CD4-positive, alpha-beta T cell treated with Interleukin-17A for 1 hour (primary cell): ENCODE measurements at places on chromosomes 4 and X.

DNA sequence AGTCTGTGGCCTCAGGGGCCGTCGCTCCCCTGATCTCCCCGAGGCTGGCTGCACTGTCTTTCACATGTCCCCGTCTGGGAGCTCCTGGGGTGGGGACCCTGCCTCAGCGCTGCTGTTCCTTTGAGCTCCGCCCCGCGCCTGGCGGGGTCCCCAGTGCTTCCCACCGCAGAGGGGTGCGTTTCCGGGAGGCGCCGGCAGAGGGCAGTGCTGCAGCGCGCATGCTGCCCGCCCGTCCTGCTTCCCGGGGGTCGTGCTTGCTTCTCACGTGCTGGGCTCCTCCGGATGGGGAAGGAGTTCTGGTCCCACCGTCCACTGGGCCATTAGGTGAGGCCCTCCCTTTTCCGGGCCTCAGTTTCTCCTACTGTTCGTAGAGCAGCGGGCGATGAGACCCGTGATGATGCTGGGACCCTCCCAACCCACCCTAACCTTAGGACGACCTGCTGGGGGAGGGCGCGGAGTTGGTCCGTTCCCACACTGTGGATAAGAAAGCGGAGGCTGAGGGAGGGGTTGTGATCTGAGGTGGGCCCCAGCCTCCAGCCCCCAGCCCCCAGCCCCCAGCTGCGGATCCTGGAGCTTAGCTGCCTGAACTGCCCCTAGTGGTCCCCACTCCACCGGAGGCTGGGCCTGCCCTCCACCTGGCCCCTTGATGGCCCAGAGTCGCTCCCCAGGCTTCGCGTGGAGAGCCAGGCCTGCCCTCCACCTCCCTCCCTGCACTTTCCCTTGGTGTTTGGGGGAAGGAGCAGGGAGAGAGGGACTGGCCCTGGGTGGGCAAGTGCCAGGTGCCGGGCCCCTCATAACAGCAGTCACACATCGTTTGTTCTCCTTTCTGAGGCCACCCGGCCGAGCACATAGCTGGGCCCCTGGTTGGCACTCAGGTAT, 15.3 kb downstream of the CPZ start:
- DNase-seq: peak; percentile 8

- no peak for DNase-seq
Measured at GRCh38 chr4:55561889-55562288, 15.2 kb upstream of the CLOCK start.

DNA sequence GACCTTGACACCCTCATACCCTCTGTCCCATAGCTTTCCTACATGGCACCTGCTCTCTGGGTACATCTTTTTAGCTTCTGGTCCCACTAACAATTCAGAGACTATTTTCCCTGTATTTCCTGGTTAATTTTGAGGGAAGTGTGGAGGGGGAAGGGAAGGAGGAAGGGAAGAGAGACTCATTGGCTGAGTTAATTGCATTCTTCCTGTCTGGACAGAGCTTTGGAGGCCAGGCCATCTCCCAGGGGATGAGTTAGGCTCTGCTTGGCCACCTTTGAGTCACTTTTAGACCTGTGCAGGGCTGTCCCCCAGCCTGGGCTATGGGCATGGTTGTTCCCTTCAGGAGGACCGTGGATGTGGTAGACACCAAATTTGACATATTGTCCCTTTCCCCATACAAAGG, 167.9 kb upstream of the PGRMC2 start:
- no peak for DNase-seq

- no peak for DNase-seq
Measured at GRCh38 chr4:159747983-159748382, 645.1 kb downstream of the RAPGEF2 start.

GRCh38 chr4:48979914-48980579, 6.0 kb upstream of the CWH43 start:
- DNase-seq: no peak

DNA sequence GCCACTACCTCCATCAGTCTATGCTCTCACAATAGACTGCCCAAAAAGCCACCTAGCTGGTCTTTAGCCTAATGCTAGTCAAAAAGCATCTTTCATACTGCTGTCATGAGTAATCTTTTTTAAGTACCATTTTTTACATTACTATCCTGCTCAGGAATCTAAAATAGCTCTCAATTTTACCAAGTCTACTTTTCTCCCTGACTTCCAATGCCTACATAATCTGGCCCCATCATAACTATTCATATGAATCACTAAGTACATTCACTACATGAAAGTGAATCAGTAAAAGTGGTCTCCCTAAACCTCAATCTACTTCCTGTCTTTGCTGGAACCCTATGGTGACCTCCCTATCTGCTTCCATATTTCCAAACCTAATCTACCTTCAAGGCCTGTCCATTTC, 105.9 kb downstream of the THOC2 start:
- DNase-seq: no peak

DNA sequence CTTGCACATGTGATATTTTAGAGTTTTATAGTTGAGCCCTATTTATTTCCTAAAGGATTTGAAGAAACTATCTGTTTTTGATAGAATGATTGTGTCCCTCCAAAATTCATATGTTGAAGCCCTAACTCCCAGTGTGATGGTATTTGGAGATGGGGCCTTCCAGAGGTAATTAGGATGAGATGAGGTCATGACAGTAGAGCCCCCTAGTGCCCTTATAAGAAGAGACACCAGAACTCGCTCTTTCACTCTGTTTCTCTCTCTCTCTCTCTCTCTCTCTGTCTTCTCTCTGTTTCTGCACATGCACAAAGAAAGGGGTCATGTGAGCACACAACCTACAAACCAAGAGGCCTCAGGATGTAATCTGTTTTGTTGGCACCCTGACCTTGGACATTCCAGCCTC, 921.9 kb upstream of the DIAPH2 start:
- DNase-seq: no peak

- DNase-seq: no peak
Measured at GRCh38 chr4:168791376-168791775, 218.7 kb downstream of the CBR4 start.

- no peak for DNase-seq
Measured at GRCh38 chrX:104420907-104421306, 145.1 kb upstream of the IL1RAPL2 start.

DNA sequence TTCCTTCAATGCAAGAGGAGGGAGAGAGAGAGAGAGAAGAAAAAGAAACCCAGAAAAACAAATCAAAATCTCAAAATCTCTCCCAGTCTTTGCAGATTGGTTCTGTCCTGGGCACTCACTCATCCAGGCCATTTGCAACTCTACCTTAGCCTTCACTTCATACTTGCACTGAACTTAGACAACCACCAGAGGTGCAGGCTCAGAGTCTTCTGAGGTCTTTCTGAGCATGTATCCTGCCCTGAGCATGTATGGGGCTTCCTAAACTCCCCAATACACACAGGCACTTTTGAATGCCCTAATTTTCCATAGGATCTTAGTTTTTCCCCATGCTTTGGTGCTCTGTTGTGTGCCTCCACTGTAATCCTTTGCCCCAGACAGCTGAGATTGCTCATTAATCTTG, 2.9 kb downstream of the CFI start:
- no peak for DNase-seq

- no peak for DNase-seq
Measured at GRCh38 chr4:8279321-8280157, 10.0 kb downstream of the HTRA3 start.

DNA sequence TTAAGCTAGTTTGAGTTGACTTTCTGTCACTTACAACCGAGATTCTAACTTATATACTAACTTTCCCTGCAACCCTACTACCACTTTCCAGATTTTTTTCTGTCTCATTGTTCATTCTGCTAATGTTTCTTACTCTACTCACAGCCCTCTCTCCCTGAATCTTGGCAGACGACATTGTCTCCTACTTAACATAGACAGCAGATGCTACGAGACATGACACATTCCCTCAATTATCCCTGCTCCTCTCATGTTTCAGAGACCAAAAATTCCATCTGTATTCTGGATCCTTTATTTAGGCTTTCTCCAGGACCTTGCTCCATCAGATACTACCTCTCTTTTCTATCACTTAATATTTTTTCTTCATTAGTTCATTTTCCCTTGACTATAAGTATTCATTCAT, 379.1 kb upstream of the TEX13C start:
- DNase-seq: no peak

DNA sequence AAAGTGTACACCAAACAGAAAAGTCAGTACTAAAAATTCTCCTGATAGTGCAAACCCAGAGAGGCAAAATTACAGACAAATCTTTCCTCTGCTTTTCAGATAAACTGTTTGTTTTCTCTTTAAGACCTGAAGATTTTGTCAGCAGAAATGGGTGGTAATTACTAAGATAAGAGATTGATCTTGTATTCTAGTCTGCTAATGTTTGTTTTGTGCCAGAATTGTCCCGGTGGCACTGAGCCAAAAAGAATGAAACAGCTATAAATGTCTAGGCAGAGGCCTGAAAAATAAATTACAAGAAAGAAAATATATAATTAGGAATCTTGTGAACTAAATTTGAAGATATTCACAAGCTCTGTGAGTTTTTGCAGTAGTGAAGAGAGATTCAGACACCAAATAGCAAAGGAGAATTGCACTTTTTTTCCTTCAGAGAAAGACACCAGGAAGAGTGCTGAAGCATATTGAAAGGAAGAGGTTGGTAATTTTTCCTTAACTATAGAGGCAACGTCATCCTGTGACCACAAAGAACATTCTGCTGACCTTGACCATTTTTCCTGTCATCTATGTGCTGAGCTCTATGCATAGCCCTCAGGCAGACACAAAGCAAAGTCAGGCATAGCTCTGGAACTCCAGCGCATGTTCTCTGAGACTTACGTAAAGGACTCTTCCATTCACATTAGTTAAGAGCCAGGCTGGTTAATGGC, 314.5 kb upstream of the RASGEF1B start:
- DNase-seq: no peak

- DNase-seq: no peak
Measured at GRCh38 chrX:2395261-2395992, 105.3 kb downstream of the DHRSX start.

- no peak for DNase-seq
Measured at GRCh38 chrX:118633530-118633929, 93.9 kb upstream of the IL13RA1 start.

DNA sequence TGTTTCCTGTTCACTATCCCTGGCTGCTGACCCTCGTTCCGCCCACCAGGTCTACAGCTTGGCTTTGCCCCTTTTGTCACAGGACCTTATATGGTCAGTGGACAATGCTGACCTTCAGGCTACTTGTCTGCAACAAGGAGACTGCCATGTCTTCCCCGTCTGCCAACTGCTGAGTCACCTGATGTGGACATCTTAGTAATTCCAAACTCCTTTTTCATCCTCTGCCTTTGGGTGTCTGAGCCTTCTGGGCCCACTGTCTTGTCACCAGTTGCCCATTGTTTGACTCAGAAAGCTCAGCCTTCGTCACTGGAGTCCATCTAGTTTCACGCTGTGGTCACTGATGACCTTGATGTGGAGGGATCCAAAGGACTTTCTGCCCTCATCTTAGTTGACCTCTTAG, 30.2 kb downstream of the GPRIN3 start:
- DNase-seq: no peak

DNA sequence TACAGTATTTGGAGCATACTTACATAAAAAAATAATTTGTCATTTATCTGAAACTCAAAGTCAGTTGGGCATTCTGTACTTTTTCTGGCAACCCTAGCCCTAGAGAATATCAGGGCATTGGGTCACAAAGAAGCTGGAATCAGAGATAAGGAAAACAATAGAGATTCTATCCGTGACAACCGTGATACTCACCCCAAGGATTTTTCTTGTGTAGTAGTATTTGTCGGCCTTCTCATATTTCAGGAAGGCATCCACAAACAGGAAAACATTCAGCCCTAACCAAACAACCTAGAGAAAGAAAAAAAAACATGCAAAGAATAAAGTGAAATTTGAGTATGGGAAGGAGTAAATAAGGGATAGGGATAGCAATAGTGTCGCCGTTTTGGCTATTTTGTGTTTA, 3.6 kb downstream of the NOX1 start:
- no peak for DNase-seq

DNA sequence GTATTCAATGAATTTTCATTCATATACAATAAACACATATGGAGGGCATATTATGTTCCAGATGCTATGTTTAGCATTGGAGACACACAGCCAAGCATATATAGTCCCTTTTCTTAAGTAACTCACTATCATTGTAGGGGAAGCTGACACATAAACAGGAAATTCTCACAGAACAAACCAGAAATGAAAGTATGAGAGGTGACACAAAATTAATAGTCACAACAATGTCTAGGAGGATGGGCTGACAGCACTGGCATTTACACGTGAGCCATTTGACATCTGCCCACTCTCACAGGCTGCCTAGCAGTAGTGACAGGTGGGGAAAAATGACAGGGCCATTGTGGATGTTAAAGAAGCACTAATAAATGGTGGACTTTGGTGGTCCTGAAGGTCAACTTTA, 2.6 kb upstream of the CNOT6L start:
- peak; percentile 85 for DNase-seq

GRCh38 chr4:85873566-85873965, 398.6 kb downstream of the ARHGAP24 start:
- no peak for DNase-seq

DNA sequence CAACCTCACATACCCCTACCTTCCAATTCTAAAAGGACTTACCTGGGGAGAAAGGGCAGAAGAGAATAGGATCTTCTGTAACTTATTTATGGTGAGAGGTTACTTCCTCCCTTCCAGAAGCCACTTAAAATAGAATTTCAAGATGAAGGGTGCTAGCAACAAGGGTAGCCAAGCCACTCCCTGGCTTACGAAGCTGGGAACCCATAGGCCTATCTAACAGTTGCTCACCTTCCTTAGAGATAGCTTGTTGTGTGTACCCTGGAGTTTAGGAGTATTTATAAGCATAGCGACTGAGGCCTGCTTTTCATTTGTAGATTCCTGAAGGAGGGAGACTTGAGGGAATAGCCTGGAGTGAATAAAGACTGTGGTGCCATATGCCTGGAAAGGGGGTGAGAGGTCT, 28.9 kb downstream of the XK start:
- no peak for DNase-seq

GRCh38 chrX:132393992-132394391, 94.8 kb downstream of the MBNL3 start:
- no peak for DNase-seq

DNA sequence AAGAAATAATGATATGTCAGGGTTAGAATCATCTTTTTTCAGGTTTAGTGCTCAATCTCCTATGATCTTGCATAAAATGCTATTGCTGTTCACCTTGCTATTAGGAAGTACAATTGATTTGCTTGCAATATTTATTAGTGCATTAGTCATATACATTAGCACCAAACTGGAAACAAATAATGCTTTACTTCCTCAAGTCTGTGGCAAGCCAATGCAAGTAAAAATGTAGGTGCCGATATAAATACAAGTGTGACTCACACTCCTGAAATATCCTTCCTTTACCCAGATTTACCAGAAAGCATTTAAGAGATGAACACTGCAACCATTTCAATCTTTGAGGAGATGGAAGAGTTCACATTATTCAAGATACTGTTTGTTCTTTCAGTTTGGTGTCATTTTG, 1487.7 kb upstream of the ADGRL3 start:
- DNase-seq: no peak

- peak; percentile 81 for DNase-seq
Measured at GRCh38 chrX:23773601-23774175, 9.3 kb upstream of the SAT1 start.
